ENCODE measurements at places on chromosomes 2 and 18.

GRCh38 chr18:596288-596881 lies 403 bp upstream of the CLUL1 start:
- no peak for DNase-seq

DNA sequence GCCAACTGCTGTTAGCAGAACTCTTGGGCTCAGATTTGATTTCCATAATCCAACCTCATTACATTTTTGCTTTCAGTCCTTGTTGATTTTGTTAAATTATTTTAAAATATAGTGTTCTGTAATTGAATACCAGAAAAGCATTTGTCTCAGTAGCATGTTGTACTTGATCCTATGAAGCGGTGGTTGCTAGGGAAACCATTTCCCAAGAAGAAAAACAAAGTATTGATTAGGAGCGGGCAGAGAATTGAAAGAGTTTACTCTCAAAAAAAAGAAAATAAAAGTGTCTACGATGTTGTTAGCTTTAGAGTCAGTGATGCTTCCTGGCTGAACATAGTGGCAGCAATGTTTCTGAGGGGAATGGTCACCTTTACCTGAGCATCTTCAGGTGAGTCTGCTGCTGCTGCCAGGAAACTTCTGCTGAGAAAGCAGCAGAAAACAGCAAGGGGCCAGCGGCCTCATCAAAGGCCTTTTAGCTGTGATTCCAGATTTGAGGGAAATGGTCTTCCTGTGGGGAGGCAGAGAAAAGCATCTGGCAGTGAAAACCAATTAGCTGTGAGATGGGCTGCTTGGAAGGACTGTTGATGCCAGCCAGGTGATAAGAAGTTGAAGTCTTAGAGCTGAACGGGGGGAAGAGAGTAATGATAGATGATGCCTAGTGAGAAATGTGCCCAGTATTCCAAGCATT lies 37.1 kb downstream of the CRIM1 start:
- DNase-seq, result no peak

GRCh38 chr2:37771600-37772088 lies 100.2 kb upstream of the CDC42EP3 start:
- no peak for DNase-seq

DNA sequence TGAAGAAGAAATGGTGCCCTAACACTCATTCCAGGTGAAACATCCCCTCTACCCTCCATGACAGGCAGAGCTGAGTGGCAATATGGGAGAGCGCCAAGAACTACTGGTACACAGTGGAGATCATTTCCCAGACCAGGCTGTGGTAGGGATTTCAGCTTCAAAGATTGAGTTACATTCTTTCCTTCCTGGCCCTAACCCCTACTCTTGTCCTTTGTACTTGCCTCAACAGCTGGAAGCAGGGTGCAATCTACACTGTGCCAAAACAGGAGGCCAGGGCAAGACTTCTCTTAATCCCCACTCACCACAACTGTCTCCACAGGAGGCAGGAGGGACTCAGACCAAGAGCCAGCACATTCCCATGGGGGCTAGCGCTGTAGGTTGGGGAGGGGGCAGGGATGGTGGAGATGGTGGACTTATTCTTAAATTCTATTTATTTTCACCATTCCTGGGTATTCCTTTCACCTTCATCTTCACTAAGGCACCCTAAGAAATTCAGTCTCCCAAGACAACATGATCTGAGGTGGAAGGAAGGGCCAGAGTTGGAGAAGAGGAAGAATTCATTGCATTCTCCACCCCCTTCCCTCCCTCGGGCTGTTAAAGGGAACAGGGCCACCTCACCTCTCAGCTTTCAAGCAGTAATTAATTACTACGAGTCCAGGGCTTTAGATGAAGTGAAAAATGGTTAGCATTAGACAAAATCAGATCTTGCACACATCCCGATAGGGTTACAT lies 65.9 kb downstream of the AAK1 start:
- DNase-seq, result no peak

DNA sequence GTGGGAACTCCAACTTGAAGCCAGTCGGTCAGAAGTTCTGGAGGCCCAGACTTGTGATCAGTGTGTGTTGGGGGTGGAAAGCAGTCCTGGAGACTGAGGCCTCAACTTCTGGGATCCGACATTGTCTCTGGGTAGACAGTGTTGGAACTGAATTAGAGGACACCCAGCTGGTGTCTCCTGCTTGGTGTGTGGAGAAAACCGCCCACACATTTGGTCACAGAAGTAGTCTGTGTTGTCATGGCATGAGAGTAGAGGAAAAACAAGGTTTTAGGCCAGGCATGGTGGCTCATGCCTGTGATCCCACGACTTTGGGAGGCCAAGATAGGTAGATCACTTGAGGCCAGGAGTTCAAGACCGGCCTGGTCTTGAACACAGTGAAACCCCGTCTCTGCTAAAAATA lies 51.5 kb downstream of the PUM2 start:
- DNase-seq, result no peak

DNA sequence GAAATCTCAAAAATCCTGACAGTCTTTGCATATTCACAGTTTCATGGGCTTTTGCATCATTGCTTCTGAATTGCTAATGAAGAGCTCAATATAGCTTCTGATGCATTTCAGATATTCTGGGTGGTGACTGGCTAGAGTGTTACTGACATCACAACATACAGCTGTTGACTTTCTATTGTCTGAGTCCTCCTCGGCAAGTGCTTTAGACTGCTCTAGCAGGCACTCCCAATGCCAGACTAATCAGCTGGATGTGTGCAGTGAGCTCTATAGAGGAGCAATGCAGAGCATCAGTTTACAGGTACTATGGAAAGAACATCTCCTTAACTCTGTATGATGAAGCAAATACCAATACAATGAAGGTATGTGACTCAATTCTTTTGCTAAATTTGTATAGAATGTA lies 54.9 kb downstream of the R3HDM1 start:
- DNase-seq, result no peak

DNA sequence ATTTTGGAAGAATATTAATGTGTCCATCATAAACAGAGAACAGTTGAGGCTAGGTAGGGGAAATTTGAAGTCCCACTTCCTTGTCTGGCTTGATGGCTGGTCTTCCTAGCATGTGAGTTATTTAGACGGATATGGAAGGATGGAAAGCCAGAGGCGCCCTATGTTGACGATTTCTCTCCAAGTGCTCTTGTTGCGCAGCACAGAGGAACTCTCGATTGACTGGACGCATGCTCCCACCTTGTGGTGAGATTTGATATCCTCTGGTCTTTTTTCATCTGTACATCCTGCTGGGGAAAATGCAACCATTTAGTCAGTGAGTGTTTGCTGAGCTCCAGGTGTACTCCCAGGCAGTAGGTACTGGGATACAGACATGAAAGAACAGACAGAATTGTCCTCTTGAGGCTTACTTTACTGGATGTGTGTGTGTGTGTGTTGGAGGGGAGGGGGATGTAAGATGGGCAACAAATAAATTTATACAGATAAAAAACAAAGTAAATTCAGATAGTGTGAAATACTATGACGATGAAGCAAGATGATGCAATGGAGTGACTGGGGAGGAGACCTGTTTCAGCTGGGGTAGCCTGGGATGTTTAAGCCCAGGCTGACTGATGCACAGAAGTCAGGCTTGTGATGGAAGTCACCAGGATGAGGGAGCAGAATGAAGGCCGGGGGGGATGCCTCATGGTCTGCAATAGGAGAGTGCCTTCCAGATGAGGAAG lies 137.2 kb downstream of the TRIM43 start:
- DNase-seq, result peak; percentile 74

DNA sequence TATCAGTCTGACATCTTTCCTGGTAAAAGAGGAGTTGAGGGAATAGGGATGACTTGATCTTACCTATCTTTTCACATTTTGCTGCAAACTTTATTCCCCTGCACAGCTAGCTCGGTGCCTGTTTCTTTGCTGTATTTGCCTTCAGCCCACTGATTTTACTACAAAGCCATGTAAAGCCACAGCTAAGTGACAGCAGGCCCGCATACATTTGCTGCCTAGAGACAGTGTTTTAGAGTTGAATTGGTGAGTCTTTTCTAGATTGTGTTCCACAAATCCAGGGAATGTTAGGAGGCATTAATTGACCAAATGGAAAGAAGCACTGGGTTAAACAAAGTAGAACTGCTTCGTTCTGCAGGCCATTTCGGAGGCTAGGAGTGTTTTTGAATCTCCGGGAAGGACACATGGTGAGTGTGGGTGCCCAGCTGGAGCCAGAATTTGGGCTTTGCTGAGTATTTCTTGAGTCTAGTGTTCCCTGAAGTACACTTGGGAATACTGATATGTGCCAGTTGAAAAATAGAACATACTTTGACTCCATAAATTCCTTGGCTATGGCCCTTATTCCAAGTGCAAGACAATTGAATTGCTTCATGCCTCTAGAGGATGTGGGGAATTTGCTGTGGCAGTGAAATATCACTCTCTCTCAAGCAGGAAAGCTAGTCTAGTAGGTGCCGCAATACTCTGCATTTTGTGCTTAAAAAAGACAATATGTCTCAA lies 329.8 kb downstream of the PTPRM start:
- DNase-seq, result no peak

DNA sequence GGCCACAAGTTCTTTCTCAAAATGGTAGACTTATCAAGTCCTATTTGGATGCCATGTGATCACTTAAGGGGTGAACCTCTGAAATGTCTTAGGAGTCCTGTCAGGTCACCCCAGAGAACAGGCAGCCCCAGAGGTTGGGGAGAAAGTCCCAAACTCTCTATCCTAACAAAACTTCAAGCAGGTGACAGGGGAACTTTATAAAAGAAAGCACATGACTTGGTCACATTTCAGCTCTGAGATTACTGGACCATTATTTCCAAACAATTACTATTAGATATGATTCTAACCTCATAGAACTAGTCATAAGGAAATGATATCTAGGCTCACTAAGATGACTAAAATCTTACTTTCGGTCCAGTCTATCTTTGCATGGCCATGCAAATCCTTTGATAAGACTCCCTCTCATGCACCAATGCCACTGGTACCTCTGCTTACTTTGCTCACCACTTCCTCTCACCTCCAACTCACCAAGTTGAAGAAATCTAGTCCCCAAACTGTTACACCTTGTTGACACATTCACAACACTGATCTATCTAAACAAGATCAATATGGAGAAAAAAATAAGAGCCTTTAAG lies 107.0 kb downstream of the GALNT14 start:
- DNase-seq, result no peak

GRCh38 chr2:137947728-137948336 lies 16.4 kb upstream of the HNMT start:
- DNase-seq, result peak; percentile 65

- no peak for DNase-seq
Measured at GRCh38 chr18:76572518-76573247, 77.6 kb upstream of the ZNF516 start.

DNA sequence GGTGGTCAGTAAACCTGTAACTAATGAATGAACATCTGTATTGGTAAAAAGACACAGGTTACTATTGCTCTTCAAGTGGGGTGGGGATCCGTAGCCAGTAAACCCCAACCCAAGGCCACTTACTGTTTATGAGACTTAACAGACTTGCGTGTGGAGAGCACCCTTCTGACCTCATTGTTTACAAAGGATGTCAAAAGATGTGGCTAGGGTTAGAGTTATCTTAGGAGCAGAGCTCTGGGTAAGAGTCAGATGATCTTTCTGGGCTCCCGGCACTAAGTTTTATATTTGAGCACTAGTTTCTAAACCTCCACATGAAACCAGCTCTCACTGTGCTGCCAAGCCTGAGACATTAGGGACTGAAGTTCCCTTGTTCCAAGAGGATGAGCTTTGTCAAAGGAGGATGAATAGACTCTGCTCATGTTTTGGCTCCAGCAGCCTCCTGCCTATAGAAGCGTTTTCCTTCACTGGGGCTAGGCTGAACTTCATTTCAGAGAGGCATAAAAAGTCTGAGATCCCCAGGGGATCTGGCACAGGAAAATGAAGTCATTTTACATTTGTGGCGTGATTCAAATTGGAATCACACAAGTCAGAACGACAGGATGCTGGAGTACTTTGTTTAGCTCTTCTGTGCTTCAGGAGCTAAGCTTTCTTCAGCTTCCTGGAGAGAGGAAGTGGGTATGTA lies 403.1 kb upstream of the TRIB2 start:
- DNase-seq, result no peak

DNA sequence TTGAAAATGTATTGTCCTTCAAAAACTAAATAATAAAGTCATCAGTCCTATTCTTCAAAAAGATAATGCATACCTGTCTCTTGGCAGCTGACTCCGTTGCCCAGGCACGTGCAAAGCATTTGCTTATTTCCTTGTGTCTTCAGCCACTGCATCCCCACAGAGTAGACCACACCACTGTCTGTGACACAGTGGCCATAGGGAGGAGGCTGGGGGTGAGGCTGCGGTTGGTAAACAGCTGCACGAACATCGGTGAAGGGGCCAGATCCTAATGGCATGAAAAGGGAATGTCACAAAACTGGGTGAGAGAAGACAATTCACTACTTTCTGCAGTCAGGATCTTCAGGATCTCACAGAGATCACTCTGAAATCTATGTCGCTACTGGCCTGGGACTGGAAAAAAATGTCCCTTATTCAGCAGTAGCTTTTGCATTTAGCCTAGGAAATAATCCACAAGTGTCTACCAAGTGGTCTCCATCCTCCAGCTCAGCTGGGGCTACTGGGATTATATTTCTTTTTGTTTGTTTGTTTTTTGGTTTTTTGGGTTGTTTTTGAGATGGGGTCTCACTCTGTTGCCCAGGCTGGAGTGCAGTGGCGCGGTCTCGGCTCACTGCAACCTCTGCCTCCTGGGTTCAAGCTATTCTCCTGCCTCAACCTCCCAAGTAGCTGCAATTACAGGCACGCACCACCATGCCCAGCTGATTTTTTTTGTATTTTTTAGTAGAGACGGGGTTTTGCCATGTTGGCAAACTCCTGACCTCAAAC lies 10.7 kb downstream of the FN1 start:
- no peak for DNase-seq

DNA sequence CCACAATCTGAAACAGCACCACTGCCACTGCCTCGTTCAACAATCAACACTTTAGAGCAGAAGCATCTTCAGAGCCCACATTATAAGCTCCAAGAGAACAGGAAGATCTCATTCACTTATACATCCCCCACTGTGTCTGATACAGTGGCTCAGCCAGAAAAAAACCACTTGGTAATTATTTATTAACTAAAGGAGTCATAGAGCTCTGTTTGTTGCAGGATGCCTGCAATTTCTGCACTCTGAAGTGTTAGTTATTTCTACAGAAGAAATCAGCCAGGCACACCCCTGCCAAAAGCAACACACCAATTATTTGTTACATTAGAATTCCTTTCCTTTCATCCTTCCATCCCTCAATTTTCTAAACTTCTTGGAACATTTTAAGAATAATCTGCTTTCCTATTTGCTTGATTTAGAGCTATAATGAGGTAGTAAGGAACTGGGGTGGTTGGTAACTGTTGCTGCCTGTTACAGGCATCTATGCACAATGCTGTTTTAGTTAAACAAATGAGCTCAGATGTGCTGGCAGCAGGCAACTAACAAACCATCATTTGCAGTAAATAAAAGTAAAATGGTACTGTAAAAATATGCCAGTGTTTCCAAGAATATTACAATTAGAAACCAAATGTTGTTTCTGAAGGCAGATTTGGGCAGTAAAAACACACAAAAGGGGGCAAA lies 59.9 kb downstream of the DYM start:
- no peak for DNase-seq
